GM13977 (cell line): ENCODE measurements at places on chromosomes 5 and 9.

DNA sequence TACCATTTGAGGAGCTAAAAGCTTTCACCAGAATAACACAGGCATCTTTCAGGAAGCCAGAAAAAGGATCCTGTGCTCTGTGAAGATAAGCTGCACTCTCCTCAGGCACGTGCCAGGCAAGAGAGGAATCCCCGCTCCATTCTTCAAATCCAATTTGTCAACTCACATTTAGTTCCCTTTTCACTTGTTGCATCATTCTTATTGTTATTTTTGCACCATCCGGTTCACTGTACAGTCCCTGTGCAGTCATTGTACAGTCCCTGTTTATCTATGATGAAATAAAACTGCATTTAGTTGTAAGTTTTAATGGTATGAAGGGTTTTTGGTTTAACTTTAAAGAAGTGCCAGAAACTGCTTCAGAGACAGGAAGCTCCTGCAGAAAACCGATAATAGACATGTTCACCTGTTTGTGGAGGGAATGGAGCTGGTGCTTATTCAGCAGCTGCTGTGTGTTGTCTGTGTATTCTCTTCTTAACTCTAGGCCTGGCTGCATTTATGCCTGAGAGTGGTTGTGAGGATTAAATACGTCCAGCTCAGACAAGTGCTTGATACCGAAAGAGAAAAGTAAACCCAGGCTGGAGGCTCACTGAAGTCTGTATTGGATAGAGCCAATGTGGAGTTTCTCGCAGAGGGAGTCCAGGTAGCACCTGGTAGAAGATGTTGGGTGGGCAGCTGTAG is 22.4 kb downstream of the IFNW1 start:
- DNase-seq = no peak

GRCh38 chr5:133891390-133891789 is 77.0 kb downstream of the C5orf15 start:
- no peak for DNase-seq

- DNase-seq = no peak
Observed at GRCh38 chr5:179244044-179244443, 101.2 kb downstream of the ADAMTS2 start.

DNA sequence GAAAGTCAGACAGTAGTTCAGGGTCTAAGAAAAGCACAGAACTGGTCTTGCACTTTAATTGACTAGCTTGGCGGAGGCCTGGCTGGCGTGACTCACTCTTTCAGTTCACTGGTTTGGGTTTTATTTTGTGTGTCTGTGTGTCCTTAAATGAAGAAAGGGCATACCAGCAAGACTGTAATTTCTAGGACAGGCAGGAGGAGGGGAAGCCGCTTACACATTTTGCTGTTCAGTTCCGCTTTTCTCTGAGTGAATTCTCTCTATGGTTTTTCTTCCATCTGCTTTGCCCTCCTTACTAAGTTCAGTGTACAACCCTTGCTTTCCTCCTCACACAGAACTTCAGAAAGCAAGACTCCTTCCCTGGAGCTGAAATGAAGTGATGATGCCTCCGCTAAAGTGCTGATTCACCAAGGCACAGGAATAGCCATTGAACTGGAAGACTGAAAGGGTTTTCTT is 150.8 kb downstream of the MEF2C start:
- DNase-seq = no peak

DNA sequence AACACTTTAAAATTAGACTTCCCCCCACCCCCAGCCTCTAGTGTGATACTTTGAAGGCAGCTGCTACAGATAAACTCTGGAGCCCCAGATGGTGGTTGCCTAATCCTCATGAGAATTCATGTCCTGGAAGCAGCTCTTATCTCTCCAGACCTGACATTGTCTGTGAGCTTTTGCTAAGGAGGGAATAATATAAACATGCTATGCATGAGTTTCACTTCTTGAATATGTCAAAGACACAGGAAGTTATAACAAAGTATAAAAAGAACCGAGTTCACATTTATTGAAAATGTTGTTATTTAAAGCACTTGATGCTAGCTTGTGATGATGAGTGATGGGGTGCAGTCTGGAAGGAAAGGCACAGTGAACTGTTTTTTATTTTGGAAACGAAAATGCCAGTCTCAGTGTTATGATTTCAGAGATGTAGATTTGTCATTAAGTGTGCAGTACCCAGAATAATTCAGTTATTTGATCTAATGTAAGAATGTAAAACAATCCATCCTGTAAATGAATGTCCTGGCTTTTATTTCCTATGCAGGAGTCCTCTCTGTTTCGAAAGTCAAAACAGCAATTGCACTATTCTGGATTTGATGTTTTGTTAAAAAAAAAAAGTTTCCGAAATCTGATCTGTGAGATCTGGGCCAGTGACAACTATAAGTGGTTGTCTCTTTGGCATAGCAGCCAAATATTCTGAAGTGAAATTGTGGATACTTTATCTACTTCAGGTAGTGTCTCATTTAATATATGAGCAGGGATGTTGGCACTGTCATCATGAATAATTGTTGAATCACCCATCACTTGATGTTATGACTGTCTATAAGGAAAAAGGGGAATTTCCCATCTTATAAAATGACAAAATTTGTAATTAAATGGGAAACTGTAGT is 77.0 kb downstream of the ZCCHC7 start:
- DNase-seq = peak; percentile 22

- peak; percentile 5 for DNase-seq
Observed at GRCh38 chr5:116922532-116922931, 347.9 kb upstream of the SEMA6A start.

GRCh38 chr9:121779381-121780117 is 128.1 kb downstream of the DAB2IP start:
- no peak for DNase-seq

- no peak for DNase-seq
Observed at GRCh38 chr9:7103771-7104170, 346.0 kb downstream of the KDM4C start.

- DNase-seq = no peak
Observed at GRCh38 chr5:141527426-141527825, 38.5 kb downstream of the PCDHGC5 start.

- DNase-seq = no peak
Observed at GRCh38 chr5:89735082-89735481, 674.5 kb downstream of the CETN3 start.

- no peak for DNase-seq
Observed at GRCh38 chr9:107624234-107624948, 134.8 kb upstream of the KLF4 start.

GRCh38 chr9:114348906-114349482 is 19.3 kb downstream of the ORM2 start:
- DNase-seq = peak; percentile 92

GRCh38 chr9:137771580-137771979 is 106.0 kb upstream of the CACNA1B start:
- no peak for DNase-seq

- no peak for DNase-seq
Observed at GRCh38 chr5:158810615-158811014, 289.1 kb downstream of the EBF1 start.

DNA sequence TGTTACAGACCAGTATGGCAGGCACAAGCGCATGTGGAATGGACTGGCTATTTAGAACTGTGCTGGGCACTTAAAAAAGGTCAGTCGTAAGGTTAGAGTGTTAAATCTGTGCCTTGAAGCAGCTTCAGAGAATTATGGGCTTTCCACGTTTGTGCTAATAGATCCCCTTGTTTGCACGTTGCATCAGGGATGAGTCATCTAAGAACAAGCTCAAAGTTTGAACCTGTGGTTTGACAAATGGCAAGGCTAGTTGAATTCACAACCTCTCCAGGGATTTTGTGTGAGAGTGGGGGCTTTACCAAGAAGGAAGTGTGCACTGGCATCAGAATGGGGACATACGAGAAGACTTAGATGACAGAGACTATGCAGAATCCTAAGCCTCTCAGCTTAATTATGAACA is 249.6 kb downstream of the IRX1 start:
- DNase-seq = no peak

DNA sequence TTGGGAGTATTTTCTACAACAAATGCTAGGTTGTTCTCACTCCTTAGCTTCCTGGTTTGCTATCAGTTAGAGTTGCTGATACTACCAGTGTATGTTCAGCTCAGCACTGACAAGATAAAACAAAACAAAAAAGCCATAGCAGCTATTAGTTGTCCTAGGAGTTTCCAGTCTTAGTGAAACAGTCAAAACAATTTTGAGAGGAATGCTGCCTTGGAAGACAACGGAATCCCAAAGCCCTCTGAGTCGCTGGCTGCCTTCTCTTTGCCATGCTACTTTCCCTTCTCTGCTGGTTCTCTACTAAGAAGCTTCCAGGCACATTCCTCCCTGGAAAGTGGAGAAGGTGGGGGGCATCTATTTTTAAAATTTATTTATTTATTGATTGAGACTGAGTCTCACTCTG is 5.4 kb upstream of the CREBRF start:
- no peak for DNase-seq

DNA sequence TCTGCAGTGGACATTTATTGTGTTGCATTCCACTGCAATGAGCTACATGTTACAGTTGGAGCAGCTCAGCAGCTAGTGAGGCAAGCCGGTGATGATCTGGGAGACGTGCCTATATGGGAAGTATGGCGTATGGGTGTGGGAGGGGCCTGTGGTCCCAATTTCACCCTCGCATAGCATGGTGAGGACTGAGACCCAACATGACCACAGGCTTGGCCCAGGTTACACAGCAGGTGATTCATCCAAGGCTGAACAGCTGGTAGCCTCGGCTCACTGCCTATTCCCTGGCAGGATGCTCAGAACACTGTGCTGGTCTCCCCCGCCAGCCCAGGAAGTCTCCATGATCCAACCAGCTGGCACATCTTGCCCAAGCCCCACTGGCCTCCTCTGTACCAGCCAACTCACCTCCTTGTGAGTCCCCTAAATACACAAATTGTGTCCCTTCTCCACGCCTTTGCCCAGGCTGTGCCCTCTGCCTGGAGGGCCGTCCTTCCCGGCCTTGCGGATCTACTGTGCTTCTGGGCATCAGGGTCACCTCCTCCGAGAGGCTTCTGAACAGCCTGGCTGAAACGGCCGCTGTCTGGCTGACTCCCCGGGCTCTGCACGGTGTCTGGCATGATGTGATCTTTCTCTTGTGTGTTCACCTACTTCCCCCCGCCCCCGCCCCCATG is 81.4 kb downstream of the NSUN2 start:
- DNase-seq = no peak

GRCh38 chr9:95460518-95461164 is 56.1 kb downstream of the PTCH1 start:
- no peak for DNase-seq

GRCh38 chr9:79195879-79196278 is 375.9 kb upstream of the TLE4 start:
- no peak for DNase-seq

DNA sequence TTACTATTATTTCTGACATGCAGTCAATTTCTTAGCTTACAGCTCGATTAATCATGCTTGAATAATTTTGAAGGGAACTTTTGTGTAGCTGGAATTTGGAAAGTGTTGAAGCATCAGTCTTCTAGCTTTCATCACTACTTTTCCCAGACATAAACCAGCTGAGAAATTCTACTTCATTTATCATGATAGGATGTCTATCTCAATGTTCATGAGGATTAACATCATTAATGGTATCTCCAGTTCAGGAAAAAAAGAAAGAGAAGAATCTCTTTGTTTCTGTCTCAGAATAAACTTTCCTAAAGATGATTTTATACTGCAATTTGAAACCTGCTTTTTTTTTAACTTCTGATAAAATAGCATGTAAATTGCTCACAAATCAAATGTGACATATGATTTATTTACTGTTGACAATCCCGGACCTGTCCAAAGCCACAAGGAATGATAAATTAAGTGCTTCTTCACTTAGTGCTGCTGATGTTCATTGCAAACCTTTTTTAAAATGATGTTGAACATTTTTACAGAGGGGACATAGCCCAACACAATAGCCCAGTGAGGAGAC is 412.1 kb upstream of the CLINT1 start:
- DNase-seq = no peak

DNA sequence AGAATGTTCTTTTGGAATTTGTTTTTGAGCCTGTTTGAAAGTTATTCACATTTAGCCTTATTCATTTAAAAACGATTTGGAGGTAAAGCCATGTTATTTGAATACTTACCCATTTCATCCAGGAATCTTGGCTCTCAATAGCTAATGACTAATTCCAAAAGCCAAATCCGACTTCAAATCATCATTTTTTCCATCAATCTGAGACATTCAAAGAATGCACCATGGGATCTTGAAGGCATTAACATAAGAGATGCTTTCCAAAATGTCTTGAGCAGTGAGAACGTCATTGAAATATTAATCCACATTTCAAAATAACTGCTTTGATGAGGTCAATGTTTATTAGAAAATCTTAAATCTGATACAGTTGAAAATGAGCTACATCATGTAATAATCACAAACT is 617.0 kb upstream of the RORB start:
- DNase-seq = no peak

- no peak for DNase-seq
Observed at GRCh38 chr5:160453751-160454150, 32.1 kb downstream of the PTTG1 start.

DNA sequence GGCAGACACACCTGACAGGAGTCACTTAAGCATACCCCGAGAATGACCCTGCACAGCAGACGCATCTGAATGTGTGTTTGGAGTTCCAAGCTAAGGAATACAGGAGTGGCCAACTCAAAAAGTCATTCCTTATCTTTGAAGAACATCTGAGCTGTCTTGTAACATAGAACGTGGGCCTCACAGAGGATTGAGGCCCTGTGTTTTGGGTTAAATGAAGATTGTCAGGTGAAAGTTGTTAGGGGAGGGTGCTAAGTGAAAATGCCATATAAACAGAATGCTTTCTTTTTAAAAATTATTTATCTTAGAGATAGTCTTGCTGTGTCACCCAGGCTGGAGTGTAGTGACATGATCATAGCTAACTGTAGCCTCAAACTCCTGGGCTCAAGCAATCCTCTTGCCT is 100.9 kb downstream of the PIK3R1 start:
- DNase-seq = no peak

- no peak for DNase-seq
Observed at GRCh38 chr5:95631991-95632675, 12.2 kb downstream of the GPR150 start.

GRCh38 chr5:42250-42649 is 49.7 kb upstream of the PLEKHG4B start:
- no peak for DNase-seq

- DNase-seq = no peak
Observed at GRCh38 chr9:135663857-135664256, 748 bp downstream of the LCN9 start.

GRCh38 chr5:1546556-1546955 is 22.8 kb upstream of the LPCAT1 start:
- no peak for DNase-seq

GRCh38 chr9:126781186-126782052 is 23.4 kb upstream of the ZBTB43 start:
- peak; percentile 82 for DNase-seq

DNA sequence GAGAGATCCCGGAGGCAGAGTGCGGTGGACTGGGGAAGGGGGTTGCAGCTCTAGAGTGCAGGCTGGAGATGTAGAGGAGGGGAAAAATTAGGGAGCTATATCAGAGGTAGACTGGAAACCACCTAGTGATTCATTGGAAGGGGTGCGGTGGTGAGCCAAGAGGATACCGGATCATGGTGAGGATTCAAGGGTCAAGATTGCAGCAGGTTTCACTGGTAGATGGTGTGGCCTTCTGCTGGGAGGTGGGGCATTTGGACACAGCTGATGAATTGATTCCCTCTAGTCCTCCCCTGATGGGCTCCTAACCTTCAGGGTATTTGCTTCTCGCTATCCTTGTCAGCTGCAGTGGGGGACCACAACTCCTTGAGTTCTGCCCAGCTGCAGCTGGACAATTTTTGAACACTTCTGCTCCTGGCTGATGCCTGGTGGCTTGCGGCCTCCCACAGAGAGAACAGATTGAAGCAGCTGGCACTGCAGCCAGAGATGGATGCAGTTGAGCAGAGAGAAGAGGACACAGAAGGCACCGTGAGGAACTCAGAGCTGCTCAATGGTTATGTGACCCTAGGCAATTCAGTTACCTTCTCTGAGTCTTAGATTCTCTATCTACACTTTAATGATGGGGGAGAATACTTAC is 134.4 kb upstream of the ABCA1 start:
- no peak for DNase-seq
